ENCODE measurements at places on chromosomes 11 and 22.

DNA sequence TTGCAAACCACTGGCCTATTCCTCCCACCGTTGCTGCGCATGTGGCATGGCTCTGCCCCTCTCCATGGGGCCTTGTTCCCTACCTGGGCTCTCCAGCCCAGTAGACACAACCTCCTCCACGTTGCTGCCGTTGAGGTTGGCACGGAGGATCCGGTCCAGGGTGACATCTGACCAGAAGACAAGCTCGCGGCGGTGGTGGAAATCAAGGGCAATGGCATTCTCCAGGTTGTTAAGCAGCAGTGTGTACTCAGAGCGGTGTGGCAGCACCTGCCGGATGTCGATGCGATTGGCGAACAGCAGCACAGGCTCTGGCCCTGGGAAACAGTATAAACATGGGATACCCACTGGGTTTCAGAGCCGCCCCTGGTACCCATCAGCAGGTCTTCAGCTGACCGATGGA lies 23.8 kb downstream of the LRP4 start:
- DNase-seq = no peak

GRCh38 chr22:25375683-25376082 lies 156.2 kb downstream of the CRYBB2 start:
- DNase-seq = no peak

- no peak for DNase-seq
These were observed 141.6 kb downstream of the EFCAB6 start for GRCh38 chr22:43670513-43670912.

GRCh38 chr11:86490582-86490981 lies 115.9 kb downstream of the CCDC81 start:
- no peak for DNase-seq

Data from amygdala (tissue), 56 donors.